ENCODE measurements at places on chromosomes 1 and 21.

DNA sequence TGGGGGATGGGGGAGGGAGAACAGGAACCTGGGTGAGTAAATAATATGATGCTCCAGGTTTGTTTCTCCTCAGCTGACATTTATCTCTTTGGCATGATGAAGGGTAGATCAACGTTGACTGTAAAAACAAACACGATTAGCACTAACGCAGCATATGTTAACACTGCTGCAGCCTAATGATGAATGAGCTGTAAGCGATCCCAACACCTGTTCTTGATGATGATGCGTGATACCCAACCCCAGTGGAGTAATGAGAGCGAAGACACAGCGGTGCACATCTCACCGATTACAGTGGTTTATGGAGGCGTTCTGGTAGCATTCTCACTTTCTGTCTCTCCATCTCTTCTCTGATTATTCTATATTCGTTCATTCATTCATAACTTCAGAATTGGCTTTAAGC is 640.4 kb downstream of the USP25 start:
- no peak overlapping the region for H3K4me3 ChIP-seq
- H3K4me1 ChIP-seq = no peaks in the 10 kb centered on the region
- DNase-seq = no peak
- H3K27me3 ChIP-seq = no peaks in the 10 kb centered on the region
- no peak overlapping the region for H3K27ac ChIP-seq
- H3K36me3 ChIP-seq = no peaks in the 10 kb centered on the region

DNA sequence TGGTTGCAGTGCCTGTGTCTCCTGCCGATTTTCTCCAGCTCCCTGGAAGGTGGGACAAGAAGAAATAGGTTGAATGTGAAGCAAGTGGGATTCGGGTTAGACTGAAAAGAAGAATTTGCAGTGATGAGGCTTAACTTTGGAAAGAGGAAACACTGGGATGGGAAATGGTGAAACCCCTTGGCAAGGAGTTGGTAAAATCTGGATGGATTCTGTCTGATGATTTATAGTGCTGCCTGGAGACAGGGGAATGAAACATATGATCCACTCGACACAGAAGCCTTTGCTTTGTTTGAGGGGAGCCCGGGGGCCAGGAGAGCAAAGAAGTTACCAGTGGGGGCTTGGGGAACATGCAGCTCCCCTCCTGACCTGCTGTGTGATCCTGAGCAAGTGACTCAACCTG is 67.2 kb downstream of the UBIAD1 start:
- H3K36me3 ChIP-seq = no peaks in the 10 kb centered on the region
- no peak for DNase-seq

GRCh38 chr1:163401211-163401610 is 79.5 kb downstream of the NUF2 start:
- H3K36me3 ChIP-seq = no peaks in the 10 kb centered on the region
- H3K4me1 ChIP-seq = no peaks in the 10 kb centered on the region
- H3K4me3 ChIP-seq = no peak overlapping the region
- DNase-seq = no peak
- H3K27ac ChIP-seq = no peak overlapping the region

DNA sequence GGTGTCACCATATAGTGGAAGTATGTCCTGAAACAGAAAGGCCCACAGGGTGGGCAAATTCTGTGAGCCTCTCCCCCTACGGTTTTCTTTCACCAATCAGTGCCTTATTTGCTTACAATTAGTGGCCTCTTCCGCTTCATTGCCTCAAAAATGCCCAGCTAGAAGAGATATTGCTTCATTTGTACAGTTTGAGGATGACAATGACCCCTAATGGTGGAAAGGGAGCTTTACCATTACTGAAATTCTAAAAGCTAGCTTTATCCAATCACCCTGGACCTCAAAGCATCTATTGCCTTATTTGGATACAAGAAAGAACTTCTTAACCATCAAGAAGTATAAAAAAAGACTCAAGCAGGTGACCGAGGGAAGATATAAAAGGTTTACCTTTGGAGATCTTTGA is 49.6 kb downstream of the LRRC71 start:
- no peak for DNase-seq
- no peaks in the 10 kb centered on the region for H3K4me1 ChIP-seq
- H3K27me3 ChIP-seq = peaks cover 58% of the 10 kb centered on the region
- no peaks in the 10 kb centered on the region for H3K36me3 ChIP-seq
- H3K4me3 ChIP-seq = no peak overlapping the region
- H3K27ac ChIP-seq = no peak overlapping the region

DNA sequence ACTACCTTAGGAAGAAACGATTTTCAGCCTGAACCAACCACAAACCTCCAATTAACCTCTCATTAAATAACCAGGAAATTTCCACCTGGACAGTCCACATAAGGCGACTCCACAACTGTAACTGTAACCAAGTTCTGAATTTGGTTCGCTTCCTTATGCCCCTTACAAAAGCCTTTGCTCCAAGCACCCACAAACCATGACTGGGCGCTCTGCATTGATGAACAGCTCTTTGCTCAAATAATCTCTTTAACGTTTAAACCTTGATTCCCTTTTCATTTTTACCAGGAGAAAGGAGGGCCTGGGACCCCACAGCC is 38.2 kb upstream of the ZNF124 start:
- H3K27me3 ChIP-seq = no peaks in the 10 kb centered on the region
- peak overlapping the region; percentile 93 for H3K27ac ChIP-seq
- peak overlapping the region; percentile 86 for H3K4me3 ChIP-seq

- H3K27me3 ChIP-seq = no peaks in the 10 kb centered on the region
- H3K4me3 ChIP-seq = no peak overlapping the region
- DNase-seq = no peak
- no peak overlapping the region for H3K27ac ChIP-seq
- no peaks in the 10 kb centered on the region for H3K36me3 ChIP-seq
- H3K4me1 ChIP-seq = no peaks in the 10 kb centered on the region
Measured at GRCh38 chr1:218401441-218401997, 56.4 kb downstream of the TGFB2 start.

DNA sequence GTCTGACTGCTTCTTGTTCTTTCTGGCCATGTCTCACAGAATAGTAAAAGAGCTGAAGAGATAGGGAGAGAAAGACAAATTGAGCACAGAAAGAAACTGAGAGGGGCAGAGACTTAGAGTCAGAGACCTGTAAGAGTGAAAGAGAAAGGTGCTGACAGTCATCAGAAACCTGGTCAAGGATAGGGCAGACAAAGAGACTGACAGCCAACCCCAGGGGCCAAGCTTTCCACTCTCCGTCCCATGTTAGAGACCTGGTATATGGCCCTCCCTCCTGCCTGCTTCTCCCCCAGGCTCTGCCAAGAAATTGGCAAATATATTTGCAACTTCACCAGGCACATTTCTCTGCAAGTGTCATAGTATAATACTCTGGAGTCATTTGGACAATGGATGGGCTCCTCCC is 64.6 kb downstream of the RHBG start:
- H3K4me3 ChIP-seq = no peak overlapping the region
- H3K27ac ChIP-seq = no peak overlapping the region
- no peak for DNase-seq
- H3K36me3 ChIP-seq = no peaks in the 10 kb centered on the region
- H3K27me3 ChIP-seq = peaks cover 86% of the 10 kb centered on the region

DNA sequence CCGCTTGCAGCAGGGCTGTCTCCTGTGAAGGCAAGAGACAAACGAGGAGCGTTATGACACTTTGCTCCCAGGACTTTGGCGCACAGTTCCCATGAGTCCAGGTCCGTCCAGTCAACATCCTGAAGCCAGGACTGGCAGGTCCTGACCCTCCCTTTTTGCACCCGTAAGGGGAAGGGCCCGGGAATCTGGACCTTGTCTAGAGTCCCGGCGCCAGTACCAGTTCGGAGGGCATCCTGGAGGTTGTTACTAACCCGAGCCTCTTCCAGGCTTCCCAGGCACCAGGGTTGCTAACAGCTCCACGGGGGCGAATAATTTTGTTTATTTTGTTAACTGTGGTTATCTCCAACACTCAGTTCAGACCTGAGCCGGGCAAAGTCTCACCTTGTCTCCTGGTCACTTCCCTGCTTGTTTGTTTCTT is 682 bp upstream of the RWDD3 start:
- H3K4me1 ChIP-seq = peaks cover 25% of the 10 kb centered on the region
- DNase-seq = no peak
- H3K27me3 ChIP-seq = peaks cover 32% of the 10 kb centered on the region
- peak overlapping the region; percentile 33 for H3K27ac ChIP-seq
- peaks cover 18% of the 10 kb centered on the region for H3K36me3 ChIP-seq

DNA sequence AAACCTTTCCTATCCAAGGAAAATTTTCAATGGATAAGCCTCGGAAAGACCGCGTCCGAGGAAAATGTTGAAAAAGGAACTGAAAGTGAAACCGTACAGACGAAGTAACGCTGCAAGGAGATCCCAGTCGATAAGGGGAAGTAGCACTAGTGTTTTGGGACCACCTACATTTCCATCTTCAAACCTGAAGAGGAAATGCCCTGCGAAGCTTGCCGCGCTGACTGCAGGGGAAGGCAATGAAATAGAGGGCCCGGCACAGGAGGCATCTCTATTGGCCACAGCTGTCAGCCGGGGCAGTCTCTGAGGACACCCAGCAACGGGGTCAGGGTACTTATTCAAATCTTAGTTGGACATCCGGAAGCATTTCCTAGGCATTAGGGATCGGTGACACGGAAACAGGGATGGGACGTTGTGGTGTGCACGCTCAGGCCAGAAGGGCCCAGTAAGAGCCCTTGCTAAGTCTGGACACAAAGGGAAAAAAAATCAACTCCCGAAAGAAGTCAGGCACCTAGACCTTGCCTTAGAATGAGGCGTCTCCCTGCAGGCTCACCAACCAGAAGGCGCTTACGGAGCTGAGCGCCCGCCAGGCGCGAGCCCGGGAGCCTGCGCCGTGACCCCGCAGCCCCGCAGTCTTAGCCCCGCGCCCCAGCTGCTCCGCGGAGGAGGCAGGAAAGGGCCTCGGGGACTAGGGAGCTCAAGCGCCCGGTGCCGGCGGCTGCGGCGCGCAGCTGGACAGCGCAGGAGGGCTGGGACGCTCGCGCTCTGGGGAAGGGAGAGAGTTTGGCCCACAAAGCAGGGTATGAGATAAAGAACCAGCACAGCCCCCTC is 655 bp downstream of the USF1 start:
- H3K27ac ChIP-seq = peak overlapping the region; percentile 100
- peaks cover 70% of the 10 kb centered on the region for H3K36me3 ChIP-seq
- peak overlapping the region; percentile 95 for H3K4me3 ChIP-seq
- H3K27me3 ChIP-seq = no peaks in the 10 kb centered on the region

GRCh38 chr21:15872236-15872635 is 142.5 kb downstream of the USP25 start:
- no peaks in the 10 kb centered on the region for H3K27me3 ChIP-seq
- H3K4me1 ChIP-seq = no peaks in the 10 kb centered on the region
- no peak overlapping the region for H3K4me3 ChIP-seq
- no peak overlapping the region for H3K27ac ChIP-seq
- H3K36me3 ChIP-seq = peaks cover 44% of the 10 kb centered on the region
- no peak for DNase-seq

- H3K27me3 ChIP-seq = no peaks in the 10 kb centered on the region
- H3K27ac ChIP-seq = no peak overlapping the region
- H3K4me1 ChIP-seq = peaks cover 21% of the 10 kb centered on the region
- DNase-seq = no peak
- H3K36me3 ChIP-seq = no peaks in the 10 kb centered on the region
Measured at GRCh38 chr21:42162831-42163510, 56.0 kb upstream of the ABCG1 start.

DNA sequence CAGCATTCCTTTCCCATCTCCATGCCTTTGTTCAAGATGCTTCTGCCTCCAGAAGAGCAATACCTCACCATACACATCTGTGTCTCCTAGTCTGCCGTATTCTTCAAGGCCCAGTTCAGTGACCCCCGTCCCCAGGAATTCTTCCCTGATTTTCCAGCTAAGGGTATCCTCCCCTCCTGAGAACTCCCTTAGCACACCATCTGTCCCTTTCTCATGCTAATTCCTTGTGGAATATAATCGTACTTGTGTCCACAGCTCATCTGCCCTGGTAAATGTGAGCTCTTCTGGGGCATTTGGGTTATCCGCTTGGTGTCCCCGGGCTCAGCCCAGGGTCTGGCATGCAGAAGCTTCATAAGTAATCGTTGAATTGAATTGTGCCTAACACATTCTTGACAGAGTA is 40.9 kb downstream of the BEND5 start:
- H3K4me3 ChIP-seq = no peak overlapping the region
- no peaks in the 10 kb centered on the region for H3K4me1 ChIP-seq
- H3K27me3 ChIP-seq = no peaks in the 10 kb centered on the region
- DNase-seq = no peak
- H3K27ac ChIP-seq = no peak overlapping the region

DNA sequence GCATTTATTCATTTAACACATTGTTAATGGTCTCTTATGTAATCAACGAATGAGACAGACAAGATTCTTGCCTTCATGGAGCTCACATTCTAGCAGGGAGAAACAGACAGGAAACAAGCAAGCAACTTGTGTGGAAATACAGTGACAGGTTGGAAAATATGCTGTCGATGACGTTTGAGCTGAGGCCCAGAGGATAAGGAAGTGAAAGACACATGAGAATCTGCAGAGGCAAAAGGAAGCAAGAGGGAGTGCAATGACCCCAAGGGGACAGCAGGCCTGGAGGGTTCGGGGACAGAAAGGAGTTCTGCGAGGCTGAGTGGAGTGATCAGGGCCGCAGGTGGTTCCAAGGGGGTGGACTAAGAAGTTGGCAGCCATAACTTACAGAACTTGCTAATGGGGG is 60.6 kb upstream of the AKT3 start:
- no peak for DNase-seq
- H3K4me3 ChIP-seq = no peak overlapping the region
- no peaks in the 10 kb centered on the region for H3K36me3 ChIP-seq
- H3K4me1 ChIP-seq = no peaks in the 10 kb centered on the region
- H3K27ac ChIP-seq = no peak overlapping the region

- no peak for DNase-seq
- peaks cover 2% of the 10 kb centered on the region for H3K4me1 ChIP-seq
- H3K27me3 ChIP-seq = no peaks in the 10 kb centered on the region
- H3K27ac ChIP-seq = no peak overlapping the region
- no peak overlapping the region for H3K4me3 ChIP-seq
Measured at GRCh38 chr1:77857552-77857951, 30.9 kb upstream of the NEXN start.

- no peaks in the 10 kb centered on the region for H3K4me1 ChIP-seq
- no peak overlapping the region for H3K4me3 ChIP-seq
- no peaks in the 10 kb centered on the region for H3K36me3 ChIP-seq
- H3K27me3 ChIP-seq = no peaks in the 10 kb centered on the region
- no peak for DNase-seq
Measured at GRCh38 chr1:240385551-240385950, 226.4 kb downstream of the GREM2 start.

DNA sequence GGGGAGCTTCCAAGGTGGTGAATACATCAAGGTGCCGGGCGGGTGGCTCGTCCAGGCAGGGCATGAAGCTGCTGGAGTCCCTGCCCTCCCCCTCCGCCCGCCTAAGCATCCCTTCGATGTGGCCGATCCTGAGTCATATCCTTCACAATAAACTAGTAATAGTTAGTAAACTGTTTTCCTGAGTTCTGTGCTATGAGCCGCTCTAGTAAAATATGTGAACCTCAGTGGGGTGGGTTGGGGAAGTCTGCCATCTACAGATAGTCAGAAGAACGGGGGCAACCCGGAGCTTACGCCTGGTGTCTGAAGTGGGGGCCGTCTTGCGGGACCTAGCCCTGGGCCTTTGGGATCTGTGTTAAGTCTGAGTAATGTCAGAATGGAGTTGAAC is 21.6 kb downstream of the C2CD2 start:
- DNase-seq = no peak
- no peak overlapping the region for H3K27ac ChIP-seq
- peaks cover 21% of the 10 kb centered on the region for H3K4me1 ChIP-seq

- H3K36me3 ChIP-seq = no peaks in the 10 kb centered on the region
- no peak overlapping the region for H3K4me3 ChIP-seq
- no peak for DNase-seq
Measured at GRCh38 chr21:27450216-27450615, 483.3 kb upstream of the ADAMTS5 start.

Measured in activated T-helper 2 cell treated with anti-CD3 and anti-CD28 coated beads, Interferon-gamma antibody, Interleukin-2, Interleukin-4, amounts not matched to agents 10 μg/mL and 5 μg/mL and 100 μg/mL, durations not matched to agents 14 hours and 24 hours and 36 hours (primary cell).